ENCODE measurements at places on chromosomes 13 and 19.

GRCh38 chr19:12485052-12485416, 418 bp upstream of the ZNF709 start:
- DNase-seq = no peak

GRCh38 chr13:36067746-36068381, 63.3 kb downstream of the DCLK1 start:
- DNase-seq = no peak

GRCh38 chr19:35776102-35776788, 881 bp downstream of the ARHGAP33 start:
- no peak for DNase-seq

DNA sequence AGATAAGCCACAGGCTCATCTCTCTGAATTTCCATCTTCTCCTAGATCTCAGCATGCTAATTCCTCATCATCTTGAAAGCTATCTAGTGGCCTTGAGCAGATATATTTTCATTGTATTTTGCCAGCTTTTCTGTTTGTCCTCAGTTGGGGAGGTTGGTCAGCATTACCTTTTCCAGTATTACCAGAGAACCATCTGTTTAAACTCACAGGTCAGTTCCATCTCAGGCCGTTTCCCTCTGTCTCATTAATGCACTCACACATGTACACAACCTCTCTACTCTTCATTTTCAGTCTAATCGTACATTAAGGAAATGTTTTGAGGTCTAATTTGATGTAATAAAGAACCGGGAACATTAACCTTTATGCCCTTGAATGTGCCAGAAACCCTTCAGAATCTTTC, 29.7 kb downstream of the USPL1 start:
- no peak for DNase-seq

- no peak for DNase-seq
These were observed 66.0 kb upstream of the TNFRSF19 start for GRCh38 chr13:23504180-23504579.

GRCh38 chr13:35843272-35843671, 287.9 kb downstream of the DCLK1 start:
- DNase-seq = no peak

DNA sequence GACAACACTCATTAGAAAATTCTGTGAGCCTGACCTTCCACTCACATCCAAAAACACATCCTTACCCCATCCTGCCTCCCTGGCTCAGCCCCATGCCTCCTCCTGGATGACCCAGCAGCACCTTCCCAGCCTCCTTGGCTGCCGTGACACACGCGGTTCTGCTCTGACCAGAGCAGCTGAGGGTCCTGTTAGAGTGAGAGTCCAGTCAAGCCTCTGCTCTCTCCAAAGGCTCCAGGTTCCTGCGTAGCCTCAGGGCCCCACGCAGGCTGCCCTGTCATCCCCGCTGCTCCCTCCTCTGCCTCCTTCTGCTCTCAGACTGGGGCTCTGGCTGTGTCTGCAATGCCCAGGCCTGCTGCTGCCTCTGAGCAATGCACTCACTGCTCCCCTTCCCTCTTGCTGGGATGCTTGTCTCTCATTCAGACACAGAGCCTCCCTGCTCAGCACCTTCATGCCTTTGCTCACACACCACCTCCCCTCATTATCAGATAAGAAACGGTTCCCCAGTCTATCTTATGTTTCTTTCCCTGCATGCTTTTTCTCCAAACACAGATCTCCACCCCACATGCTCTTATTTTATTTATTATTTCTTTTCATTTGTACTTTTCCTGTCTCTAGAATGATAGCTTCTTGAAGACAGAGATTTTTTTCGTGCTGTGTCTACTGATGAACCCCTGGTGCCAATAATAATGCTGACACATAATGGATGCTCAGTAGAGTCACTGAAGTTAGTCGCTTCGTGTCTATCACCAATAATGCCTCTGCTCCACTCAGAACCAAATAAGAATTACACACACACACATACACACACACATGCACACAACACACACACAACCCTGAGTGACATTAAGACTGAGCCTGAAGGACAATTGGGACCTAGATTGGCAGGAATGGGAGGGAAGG, 10.2 kb upstream of the SIGLEC6 start:
- no peak for DNase-seq

- no peak for DNase-seq
These were observed 79.1 kb upstream of the ZNF835 start for GRCh38 chr19:56750658-56751057.

- no peak for DNase-seq
These were observed 5.3 kb upstream of the CSNK1G2 start for GRCh38 chr19:1935484-1936208.

DNA sequence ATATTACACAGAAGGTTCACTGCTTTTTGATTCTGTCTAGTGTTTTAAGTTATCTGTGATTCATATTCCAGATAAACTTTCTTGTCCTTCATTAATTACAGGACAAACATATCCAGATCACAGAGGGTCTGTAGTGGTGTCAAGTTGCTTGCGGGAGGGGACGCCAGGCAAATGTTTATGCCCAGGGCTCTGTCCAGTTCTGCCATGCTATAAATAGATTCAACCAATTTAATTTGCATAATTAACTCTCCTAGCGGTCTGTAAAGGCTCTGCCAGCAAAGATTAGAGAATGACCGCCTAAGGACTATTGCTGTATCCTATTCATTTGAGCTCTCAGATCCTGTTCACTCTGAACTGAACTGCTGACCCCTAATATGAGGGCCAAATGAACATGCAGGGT, 59.7 kb upstream of the TRPC4 start:
- no peak for DNase-seq

DNA sequence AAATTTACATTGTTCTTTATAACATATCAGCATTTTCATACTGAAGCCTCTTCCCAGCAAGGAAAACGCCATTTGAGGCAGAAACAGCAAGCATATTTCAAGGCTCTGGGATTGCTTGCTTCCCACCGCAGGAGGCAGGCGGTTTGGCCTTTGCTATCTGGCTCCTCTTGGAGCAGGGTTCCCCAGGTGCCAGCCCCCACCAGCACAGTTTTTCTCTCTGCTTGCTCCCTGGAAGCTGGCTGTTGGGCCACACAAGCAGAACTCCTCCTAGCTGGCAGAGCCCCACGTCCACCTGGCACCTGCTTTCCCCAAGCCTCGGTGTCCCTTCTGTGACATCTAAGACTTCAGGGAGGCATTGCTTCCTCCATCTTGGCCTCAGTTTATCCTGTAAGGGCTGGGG, 16.7 kb downstream of the GATAD2A start:
- DNase-seq = no peak

All from naive thymus-derived CD4-positive, alpha-beta T cell (primary cell).